GM12892 (cell line): ENCODE measurements at places on chromosomes 11 and 22.

GRCh38 chr11:125938418-125938817 is 7.4 kb upstream of the VSIG10L2 start:
- no peak for DNase-seq

GRCh38 chr22:20430720-20431510 is 6.7 kb downstream of the SCARF2 start:
- no peak for DNase-seq

GRCh38 chr11:76298255-76298654 is 82.7 kb downstream of the THAP12 start:
- no peak for DNase-seq

DNA sequence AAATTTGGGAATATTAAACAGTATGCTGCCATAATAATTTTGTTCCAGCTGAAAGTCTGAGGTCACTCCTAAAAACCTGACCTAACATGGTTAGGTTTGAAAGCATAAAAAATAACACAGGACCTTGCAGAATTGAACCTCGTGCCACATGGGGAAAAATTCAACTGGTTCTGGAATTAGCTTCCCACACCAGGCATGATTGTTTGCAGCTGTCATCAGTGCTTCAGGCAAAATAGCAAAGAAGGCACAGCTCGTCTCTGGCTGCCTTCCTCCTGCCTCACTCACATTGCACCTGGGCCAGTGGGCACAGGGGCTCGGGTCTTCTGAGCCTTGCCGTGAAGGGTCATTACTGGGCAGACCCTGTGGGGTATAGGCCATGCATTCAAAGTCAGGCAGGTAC is 153.8 kb upstream of the ARHGAP20 start:
- no peak for DNase-seq

- no peak for DNase-seq
Measured at GRCh38 chr11:65574811-65575567, 864 bp upstream of the EHBP1L1 start.

DNA sequence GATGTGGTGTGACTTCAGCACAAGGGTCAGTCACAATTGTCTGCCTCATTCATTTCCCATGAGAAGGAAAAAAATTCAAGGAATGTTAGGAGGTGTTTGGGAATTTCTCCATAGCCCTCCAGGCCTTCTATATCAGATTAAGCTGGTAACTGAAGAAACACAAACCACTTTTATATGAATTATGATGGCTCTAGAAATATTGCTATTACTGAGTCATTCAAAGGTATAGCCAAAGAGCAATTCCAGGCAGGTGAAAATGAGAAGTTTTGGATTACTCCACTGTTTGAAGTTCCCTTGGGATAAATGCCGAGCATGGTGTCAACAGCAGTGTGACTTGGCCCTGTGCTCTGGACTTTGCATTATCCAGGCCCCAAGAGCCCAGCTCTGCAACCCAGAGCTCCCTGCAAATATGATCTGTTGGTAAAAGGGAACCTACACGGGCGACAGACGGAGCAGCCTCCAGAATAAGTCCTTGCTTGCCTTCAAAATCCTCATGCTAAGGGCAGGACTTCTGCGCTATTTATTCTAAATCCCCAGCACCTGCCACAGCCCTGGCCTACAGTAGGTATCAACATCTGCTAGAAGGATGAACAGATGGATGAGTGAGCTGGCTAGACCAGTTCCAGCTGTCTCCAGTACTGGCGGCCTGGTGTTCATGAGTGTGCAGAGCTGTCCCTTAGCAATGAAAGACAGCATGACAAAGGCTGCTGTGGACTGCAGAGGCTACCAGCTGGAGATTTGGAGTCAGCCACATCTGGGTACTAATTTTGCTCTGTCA is 67.5 kb upstream of the ZBED5 start:
- no peak for DNase-seq

DNA sequence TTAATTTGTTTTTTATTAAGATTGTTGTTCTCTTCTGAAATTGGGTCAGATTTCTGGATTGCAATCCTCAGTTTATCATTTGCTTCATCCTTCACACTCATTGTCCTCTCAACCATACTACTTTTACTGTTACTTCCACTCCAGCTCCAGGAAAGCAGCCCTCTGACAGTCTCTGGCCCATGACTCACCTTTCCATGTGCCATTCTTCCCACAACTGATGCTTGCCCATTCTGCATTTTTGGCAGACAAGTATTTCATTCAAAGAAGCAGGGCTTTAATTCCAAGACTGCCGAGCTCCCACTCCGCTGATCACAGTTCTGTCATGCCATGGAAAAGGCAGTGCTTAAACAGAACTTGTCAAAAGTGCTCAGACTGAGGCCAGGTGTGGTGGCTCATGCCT is 139.2 kb downstream of the WNT11 start:
- DNase-seq = no peak

DNA sequence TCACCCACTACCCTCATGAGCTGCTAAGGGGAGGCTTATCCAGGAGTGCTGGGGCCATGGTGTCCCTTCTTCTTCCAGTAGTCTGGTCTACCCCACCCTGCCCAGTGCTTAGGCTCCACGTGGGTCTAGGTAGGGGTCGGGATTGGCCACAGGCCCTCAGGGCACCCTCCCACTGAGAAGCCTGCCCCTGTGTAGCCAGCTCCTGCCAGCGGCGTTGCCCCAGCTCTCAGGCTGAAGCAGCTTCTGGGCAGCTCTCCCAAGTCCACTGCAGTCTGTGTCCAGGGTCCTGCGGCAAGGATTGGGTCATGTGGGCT is 24.0 kb upstream of the RIC3 start:
- no peak for DNase-seq

- DNase-seq = no peak
Measured at GRCh38 chr11:123801765-123802164, 4.4 kb downstream of the OR6M1 start.

DNA sequence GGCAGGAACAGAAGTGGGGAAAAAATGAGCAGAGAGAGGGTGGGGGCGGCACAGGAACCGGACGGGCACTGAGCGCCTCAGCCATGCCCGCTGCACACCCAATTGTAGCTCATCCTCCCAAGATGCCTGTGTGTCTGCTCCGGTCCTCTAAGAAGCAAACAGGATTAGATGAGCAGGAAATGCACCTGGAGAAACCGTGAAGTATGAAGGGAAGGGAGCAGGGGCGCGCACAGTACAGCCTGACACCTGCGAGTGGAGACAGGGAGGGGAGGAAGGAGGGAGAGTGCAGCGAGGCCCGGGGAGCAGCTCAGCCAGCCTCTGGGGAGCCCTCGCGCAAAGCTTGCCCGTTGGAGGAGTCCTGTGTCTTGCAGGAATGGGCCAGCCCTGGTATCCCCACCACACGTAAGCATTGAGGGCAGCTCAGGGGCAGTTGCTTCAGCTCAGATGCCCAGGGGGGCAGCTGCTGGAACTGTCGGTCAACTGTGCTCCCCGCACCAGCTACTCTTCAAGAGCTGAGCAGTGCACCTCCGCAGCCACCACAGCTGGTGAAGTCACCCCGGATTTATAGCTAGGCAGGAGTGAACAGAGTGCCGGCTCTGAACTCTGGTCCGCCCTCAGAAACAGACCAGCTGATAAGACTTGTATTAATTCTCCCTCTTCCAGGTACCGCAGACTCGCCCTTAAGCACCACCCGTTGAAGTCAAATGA is 7.0 kb downstream of the DNAJB13 start:
- no peak for DNase-seq

GRCh38 chr11:47496808-47497207 is 47.9 kb upstream of the RAPSN start:
- no peak for DNase-seq

DNA sequence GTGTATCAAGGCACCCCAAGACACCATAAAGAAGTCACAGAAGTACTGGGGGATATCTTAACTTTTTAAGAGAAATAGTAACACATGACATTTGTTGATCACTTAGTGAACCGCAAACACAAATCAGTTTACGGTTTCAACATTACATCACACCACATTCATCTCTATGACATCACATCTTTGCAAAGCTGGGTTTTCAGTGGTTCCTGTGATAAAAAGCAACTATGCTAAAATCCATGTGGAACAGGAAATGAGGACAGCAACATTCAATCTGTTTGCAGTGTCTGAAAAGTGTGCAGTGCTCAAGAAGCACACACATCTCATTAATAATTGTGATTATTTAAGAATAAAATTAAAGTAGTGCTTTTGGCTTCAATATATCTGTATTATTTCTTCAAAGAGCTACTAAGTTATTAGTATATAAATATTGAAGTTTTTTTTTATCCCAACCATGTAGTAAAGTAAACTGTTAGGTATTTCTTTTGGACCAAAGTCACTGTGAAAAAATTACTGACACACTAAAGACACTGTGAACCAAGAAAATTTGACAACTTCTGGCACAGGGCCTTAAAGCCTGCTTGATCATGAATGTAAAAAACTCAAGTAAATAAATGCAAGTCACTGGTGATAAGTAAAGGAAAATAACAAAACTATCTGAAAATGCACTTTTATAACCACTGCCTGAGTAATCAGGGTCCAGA is 156.0 kb upstream of the SOX6 start:
- no peak for DNase-seq

DNA sequence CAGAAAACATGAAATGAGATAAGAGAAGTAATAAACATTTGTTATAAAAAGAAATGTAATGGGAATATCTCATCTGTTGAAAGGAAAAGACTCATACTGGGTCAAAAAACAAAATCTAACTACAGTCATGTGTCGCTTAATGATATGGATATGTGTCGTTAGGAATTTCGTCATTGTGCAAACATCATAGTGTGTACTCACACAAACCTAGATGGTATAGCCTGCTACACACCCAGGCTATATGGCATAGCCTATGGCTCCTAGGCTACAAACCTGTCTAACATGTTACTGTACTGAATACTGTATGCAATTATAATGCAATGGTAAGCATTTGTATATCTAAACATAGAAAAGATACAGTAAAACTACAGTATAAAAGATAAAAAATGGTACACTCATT is 89.8 kb upstream of the ZC3H12C start:
- no peak for DNase-seq

DNA sequence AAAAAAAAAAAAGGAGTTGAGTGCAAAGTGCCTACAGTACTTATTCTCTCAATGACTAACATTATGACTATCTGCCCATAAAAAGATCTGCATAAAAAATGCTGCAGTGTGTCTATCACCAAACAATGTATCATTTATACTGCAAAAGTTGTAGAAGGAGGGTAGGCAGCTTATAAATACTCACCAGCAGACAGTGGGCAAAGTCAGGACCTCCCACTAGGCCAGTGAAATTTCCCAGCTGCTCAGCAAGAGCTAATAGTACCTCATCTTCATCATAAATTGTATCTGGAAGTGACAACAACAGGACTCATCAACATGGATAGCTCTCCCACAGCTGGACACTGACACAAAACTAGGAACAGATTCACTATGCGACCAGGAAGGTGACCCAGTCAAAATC is 1.6 kb downstream of the PPP2R1B start:
- DNase-seq = no peak

DNA sequence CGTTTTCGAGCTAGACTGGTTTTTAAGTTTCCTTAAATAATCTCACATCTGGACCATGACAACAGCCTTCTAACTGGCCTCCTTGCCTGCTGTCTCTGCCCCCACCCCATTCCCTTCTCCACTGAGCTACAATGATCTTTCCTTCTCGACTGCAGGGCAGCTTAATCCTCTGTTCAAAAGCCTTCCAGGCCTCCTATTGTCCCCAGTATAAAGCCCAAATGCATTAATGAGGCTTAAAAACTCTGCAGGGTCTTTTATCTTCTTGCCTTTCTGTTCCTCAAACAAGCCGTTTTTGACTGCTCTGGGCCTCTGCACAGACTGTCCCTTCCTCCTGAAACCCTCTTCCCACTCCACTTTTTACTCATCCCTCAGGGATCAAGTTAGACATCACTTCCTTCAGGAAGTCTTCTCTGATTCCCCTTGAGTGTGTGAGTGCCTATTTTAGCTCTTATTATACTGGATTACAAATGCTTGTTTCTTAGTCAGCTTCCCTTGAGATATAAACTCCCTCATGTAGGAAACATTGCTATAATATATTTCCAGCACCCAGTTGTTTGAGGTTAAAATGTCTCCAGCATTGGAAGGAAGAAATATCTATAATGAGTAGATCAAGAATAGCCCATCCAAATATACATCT is 23.6 kb upstream of the PAMR1 start:
- no peak for DNase-seq

DNA sequence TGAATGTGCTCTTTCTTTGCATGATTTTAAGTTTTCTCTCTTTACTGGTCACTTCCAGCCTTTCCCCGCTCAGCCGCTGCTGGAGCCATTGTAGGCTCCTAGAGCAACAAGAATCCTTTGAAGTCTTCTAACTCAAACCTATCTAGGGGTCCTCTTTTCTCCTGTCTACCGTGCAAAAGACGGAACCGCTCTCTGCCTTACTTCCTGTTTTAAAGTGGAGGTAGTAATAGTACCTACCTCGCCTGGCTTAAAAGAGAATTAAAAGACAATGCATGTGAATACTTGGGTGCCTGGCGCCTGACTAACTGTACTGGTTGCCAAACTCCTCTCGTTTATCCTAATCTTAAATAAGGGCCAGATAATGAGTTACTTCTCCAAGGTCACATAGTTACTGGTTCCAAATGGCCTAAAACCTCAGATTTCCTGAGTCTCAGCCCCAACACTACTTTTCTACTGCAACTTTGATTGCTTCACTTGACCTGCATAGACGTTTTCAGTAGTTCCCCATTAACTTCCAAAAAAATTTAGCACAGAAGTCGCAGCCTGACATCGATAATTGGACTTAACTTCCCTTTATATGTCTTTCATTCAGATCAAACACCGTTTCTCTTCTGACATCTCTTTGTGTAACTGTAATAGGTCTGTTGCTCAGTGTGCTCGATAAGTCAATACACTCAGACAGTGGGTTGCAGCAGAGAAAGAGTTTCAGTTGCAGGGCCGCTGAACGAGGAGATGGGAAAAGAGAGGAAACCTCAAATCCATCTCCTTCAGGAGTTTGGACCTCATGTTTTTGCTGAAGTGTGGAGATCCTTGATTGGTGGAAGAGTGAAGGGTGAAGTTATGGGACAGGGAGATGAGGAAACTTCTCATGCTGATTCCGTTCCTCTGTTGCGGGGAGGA is 891 bp downstream of the SAMM50 start:
- DNase-seq = no peak

DNA sequence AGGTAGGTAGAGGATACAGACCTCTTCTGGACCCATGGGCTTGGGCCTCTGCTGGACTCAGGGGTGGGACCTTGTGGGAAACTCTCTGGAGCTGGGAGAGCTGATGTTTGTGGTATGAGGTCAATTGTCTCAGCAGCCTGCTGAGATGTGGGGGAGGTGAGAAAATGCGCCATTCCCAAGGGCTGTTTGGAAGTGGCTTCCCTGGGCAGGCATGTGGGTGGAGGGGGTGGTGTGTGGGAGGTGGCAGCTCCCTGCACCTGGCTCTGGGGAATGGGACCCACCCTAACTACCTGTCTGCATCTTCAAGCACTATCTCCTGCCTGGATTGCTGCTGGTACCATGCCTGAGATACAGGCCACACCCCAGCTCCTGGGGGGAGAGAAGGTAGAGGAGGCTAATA is 97.4 kb upstream of the THY1 start:
- DNase-seq = no peak
